ENCODE measurements at places on chromosomes 16 and 17.
A peak's percentile ranks its signal among the peaks of the same experiment; 100 is the strongest.

DNA sequence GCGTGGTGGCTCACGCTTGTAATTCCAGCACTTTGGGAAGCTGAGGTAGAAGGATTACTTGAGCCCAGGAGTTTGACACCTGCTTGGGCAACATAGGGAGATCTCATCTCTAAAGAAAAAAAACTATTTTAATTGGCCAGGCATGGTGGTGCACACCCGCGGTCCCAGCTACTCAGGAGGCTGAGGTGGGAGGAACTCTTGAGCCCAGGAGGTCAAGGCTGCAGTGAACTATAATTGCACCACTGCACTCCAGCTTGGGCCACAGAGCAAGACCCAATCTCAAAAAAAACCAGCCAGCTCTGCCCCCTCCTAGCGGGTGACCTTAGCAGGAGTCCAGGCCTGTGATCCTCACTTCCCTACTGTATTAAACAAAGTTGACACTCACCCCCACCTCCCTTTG is 5.9 kb upstream of the HS3ST6 start:
- DNase-seq, result no peak

DNA sequence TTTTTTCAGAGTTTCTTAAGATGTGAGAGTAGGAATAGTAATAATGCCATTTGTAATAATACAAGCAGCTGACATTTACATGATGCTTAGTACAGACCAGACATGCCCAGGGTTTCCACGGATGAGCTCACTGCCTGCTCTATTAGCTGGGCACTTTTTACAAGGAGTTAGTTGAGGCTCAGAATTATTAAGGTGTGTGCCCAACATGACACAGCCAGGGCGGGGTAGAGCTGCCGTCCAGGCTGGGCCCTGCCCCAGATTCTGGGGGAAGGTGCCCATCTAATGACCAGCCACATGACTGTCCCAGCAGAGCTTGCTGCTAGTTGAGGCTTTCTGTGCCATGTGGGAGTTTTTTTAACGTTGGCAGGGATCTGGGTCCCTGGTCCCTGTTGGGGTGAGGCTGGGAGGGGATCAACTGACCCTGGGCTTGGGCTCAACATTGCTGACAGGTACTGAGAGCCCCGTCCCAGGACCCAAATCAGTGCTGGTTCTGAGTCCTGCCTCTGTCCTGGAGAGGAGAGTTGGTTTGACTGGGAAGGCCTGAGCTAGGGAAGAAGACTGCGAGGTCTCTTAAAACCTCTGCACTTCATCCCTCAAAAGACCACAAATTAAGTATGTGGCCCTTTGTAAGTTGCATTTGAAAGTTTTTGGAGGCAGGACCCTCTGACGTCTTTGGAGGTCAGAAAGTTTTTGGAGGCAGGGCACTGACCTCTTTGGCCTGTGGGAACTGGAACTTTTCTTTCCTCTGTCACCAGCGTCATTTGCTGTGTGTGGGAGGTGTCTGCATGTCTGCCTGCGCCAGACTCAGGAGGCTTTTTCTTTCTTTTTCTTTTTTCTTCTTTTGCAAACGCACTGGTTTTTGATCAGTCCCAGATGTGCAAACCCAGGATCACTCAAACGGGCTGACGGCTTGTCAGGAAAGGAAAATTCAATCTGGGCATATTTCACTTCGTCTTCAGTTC is 2.2 kb downstream of the CRISPLD2 start:
- DNase-seq, result no peak

DNA sequence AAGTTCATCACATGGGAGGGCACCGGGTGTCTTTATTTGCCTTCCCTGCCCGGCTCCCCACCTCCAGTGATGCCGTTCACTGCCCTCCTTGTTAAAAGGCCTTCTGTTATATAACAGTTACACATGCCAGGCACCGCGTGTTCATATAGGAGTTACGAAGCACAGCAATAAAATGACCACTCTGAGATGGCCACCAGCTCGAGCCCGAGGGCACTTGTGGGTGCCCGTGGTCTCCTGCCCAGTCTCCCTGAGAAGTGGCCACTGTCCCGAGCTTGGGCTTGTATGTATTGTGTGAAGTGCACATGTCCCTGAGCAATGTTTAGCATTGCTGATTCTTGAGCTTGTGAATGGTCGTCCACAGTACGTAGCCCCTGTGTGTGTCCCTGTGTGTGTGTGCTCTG is 355.6 kb downstream of the SEC14L1 start:
- no peak for DNase-seq

GRCh38 chr16:70703041-70703834 is 17.4 kb upstream of the MTSS2 start:
- no peak for DNase-seq

- DNase-seq, result no peak
Observed at GRCh38 chr17:82081546-82081945, 15.9 kb upstream of the DUS1L start.

GRCh38 chr16:69926241-69926640 is 24.9 kb upstream of the CLEC18A start:
- DNase-seq, result no peak

DNA sequence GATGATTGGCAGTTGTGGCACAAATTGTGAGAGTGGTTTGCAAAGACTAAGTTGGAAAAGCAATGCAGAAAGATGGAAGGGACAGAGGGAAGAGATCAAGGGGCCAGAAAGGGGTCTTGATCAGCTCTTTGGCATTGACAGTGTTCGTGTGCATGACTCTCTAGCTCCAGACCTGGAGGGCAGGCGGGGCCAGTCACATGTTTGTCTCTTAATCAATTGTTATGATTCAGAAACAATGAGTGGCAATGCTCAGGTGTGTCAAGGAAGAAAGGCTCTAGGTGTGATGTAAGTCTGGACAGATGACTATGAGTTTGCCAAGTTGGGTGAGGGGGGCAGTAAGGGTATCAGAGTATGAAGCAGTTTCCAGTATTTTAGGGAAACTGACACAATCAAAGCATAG is 32.1 kb downstream of the WSB1 start:
- DNase-seq, result no peak

GRCh38 chr16:19344224-19344801 is 58.8 kb downstream of the CLEC19A start:
- no peak for DNase-seq

DNA sequence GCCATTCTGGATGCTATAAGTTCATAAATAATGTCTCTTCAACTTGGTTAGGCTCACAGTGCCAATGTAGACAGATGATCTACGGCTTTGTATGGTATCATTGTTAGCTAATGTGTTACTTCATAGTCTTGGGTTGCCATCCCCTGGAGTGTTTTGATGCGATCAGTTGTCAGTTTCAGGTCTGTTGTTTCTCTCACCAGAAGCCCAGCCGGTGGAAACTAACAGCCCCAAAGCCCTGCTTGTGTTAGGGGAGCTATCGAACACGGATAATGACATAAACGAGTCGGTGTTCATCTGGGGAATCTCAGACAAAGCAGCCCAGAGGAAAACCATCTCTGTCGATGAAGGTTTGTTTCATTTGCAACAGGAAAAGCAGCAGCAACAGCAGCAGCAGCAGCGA is 107.4 kb upstream of the ANKFN1 start:
- no peak for DNase-seq

GRCh38 chr17:80109066-80109660 is 7.8 kb downstream of the GAA start:
- no peak for DNase-seq

GRCh38 chr16:72255786-72256185 is 83.8 kb upstream of the PMFBP1 start:
- DNase-seq, result no peak

DNA sequence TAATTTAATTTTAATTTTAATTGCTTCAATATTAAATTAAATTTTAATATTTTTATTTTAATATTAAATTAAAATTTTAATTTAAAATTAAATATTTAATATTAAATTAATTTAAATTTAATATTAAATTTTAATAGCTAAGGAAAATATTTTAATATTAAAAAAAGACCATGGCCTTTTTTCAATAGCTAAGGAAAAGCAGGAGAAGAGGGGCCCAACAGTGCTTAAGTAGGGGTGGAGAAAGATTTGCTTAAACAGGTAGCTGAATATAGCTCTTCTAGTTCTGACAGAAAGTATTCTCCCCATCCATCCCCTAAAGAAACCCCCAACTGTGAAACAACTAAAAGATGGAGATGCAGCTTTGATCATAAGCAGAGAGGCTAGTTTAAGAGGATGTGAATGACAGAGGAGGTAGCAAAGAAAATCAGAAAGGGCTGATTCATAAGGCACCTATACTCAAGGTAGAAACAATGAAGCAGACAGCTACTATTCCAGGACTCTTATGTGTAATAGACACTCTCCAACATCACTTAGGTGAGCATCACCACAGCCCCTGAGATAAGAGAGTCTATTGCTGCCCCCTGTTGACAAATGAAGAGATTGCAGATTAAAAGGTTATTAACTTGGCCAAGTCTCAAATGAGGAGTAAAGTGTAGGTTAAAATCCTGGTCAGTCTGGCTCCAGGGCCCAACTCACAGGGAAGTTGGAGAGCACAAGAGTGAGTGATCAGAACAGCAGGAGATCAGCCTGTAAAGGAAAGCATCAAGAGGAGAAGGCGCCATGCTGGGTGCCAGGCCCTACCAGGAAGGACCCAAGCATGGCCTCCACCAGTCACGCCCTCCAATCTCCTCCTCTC is 7.8 kb upstream of the RNASEK start:
- peak; percentile 86 for DNase-seq

DNA sequence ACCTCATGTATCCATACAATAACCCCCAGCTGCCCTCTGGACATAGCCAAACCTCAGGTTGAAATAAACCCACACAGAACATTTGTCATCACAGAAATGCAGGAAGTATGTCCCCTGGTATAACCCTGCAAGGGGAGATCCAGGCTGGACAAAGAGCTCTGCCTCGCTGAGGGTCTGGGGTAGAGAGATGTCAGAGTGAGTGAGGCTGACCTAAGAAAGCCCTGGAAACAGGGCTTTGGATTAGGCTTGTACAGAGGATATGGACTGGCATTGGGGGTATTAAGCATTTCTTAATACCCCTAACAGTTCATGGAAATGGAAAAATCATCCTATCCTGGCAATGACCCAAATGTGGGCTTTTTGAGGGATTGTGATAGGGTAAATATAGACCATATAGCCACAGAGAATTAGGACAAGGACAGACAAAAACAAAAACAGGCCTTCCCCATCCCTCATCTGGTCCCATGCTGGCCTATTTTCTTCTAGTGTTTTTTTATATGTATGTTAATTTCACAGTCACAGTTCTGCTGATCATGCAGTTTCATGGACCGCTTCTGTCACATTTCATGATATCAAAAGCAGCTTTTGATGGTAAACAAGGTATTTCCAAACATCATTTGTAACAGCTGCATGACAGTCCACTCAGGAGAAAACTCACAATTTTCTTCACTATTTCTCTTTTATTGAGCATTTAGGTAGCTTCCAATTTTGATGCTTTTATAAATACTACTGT is 26.1 kb downstream of the PLXDC1 start:
- no peak for DNase-seq

- DNase-seq, result peak; percentile 97
Observed at GRCh38 chr16:89701425-89702406, at the start of gene SPATA2L. Gene SPATA2L, minus strand, starts transcription at chr16:89701705. Its CDS starts 473 bp downstream, at chr16:89701232.

GRCh38 chr17:44109312-44109630 is 14.2 kb downstream of the HDAC5 start:
- DNase-seq, result no peak

DNA sequence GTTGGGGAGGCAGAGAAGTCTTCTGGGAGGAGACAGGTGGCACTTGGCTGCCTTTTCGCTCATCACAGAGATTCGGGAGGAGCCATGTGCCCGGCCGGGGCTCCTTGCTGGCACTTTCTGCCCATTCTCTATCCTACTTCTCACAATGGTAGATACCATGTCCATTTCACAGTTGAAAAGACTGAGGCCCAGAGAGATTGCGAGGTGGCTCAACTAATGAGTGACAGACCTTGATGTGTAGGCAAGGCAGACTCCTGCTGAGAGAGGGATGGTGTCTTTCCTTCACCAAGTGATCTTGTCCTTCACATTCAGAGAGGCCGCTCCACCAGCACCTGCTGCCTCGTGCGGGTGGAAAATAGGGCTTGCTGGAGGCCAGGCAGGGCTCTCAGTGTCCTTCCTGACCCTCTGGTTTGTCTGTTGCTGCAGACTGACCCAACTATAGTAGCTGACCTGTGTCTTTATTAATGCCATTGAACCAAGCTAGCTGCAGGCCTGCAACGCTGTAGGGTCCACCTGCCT is 42.1 kb downstream of the MPRIP start:
- no peak for DNase-seq

- DNase-seq, result no peak
Observed at GRCh38 chr16:84166796-84167695, 19.8 kb downstream of the TAF1C start.

DNA sequence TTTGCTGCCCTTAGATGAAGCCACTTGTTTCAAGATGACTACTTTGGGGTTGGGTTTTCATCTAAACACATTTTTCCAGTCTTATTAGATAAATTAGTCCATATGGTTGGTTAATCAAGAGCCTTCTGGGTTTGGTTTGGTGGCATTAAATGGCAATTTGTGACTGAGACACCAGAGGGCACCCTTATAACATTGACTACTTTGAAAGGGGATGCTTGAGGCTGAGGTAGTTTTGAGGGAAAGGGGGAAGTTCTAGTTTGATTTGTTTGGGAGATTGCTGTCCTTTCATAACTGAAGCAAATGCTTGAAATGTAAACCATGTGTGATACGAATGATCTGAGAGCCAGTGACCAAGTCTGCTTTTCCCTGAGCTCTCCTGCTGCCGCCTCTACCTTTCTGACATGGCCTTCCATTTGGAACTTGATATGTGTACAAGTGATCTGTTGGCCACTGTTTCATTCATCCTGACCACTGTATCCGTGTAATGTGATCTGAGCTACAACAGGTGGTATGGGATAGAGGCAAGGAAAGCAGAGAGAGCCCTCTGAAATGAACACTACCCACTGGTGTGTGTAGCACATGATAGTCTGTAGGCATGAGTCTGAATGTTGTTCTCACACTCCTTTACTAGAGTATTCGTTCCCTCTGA is 5.8 kb upstream of the RARA start:
- DNase-seq, result peak; percentile 79

- DNase-seq, result no peak
Observed at GRCh38 chr16:8194794-8195193, 395.5 kb downstream of the TMEM114 start.

GRCh38 chr17:42247734-42248133 is 28.5 kb downstream of the STAT5B start:
- peak; percentile 37 for DNase-seq

Measured in CD4-positive, alpha-beta T cell treated with Interleukin-21 for 1 hour (primary cell).